Activated CD4-positive, alpha-beta T cell treated with anti-CD3 and anti-CD28 coated beads, Interleukin-2, amount 50 U/mL, for 1 hour (primary cell): ENCODE measurements at places on chromosomes 2 and 18.

DNA sequence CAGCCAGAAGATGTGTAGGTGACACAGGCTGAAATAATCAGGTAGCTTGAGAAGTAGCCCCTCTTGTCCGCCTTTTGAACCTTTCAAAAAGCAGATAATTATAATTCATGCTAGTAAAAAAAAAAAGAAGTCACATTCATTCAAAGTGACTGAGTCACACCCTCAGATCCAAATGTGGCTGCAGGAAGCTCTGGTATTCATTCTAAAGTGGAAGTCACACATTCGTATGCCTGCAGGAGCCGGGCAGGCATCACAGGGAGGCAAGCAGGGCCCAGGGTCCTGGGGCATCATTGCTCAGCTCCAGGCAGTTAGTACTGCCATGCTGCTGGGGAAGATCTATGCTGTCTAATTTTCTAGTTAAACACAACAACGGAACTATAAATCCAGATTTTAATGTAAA, 21.7 kb upstream of the RAB11FIP5 start:
- DNase-seq = no peak

DNA sequence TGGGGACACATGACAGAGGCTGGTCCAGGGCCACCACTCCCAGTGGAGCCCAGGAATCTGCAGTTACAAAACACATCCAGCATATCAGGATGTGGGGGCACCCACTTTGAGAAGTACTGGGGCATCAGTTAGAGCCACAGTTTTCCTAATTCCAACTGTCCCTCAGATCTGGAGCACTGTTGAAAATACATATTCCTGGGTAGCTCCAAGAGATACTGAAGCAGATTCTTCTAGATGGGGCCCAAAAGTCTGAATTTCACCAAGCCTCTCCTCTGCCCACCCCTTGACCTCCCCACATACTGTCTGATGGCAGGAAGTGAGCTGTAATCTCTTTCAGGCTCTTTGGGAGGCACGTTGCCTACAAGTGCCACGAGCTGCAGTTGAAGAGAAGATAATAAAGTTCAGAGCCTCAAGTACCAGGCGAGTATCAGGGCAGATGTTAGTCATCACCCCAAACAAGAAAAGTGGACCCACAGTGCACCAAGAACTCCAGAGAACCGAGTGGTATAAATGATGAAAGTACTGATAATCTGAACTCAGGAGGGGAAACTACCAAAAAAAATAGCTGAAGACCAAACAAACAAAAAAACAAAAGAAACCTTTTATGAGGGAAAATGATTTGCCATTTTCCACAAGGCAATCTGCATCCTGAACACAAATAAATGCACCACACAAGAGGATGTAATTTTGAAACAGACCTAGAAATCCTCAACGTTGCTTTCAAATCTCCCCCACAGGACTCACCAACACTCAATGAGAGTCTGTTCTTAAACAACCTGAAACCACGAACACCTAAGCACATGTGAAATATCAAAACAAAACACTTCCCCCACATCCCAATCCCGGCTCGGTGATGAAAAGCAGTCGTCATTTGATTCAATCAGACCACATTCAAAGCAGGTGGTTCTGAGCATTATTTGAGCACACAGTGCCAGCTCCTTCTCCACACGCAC, 98.7 kb downstream of the TCF4 start:
- no peak for DNase-seq

DNA sequence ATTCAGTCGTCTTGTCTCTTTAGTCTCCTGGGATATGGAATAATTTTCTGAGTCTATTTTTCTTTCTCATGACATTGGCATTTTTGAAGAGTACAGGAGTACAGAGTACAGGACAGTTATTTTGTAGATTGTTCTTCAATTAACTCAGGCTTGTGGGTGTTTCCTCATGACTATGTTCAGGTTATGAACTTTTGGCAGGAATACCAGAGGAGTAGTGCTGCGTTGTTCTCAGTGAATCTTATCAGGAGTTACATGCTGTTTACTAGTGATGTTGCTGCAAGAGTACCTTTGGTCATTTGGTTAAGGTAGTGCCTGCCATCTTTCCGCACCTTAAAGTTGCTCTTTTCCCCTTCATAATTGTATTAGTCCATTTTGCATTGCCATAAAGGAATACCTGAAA, 41.3 kb upstream of the AGFG1 start:
- DNase-seq = no peak

DNA sequence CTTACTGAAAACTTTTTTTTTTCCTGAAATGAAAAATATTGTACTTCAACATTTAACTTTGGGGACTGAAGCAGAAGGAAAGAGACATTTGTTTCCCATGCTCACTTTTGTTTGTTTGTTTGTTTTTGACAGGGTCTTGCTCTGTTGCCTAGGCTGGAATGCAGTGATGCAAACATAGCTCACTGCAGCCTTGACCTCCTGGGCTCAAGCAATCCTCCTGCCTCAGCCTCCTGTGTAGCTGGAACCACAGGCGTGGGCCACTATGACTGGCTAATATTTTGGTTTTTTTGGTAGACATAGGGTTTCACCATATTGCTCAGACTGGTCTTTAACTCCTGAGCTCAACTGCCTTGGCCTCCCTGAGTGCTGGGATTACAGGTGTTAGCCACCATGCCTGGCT, 70.9 kb upstream of the SPTBN1 start:
- DNase-seq = no peak

DNA sequence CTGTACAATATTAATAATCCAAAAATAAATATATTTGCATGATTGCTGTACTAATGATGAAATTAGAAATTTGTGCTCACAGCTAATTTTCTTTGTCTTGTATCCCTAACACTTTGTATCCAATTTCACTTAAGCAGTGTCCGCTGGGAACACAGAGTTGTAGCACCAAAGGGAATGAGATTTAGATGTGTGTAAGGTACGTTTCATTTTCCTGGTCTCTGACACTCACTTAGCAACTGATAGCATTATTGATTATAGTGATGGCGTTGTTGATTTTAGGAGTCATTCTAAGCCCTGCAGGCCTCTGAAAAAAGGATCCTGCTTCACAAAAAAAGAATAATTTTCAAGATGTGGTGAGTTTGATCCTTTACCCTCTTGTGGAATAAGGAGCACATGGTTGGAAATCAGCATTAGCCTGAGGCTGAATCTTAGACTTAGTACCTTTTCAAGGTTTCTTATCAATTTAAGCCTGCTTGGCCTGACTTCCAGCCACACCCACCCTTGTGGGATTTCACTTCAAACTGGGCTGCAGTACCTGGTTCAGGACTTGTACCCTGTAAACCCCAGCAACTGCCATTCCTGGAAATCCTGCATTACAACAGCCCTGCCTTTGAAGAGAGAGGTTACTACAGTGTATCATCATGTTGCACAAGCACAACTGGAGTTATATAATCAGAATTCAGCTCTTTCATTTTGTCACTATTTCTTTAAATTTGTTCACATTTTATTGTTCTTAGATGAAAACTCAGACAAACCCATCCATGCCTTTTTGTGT, 116.2 kb downstream of the RND3 start:
- DNase-seq = no peak
